ENCODE measurements at places on chromosomes 6 and 20.

- no peak for DNase-seq
- no peak overlapping the region for H3K4me3 ChIP-seq
- no peaks in the 10 kb centered on the region for H3K4me1 ChIP-seq
- H3K27me3 ChIP-seq = no peaks in the 10 kb centered on the region
- H3K36me3 ChIP-seq = peaks cover 4% of the 10 kb centered on the region
Measured at GRCh38 chr20:33359399-33360261, 41.7 kb downstream of the CDK5RAP1 start.

- DNase-seq = no peak
- H3K27ac ChIP-seq = no peak overlapping the region
- H3K4me3 ChIP-seq = no peak overlapping the region
- no peaks in the 10 kb centered on the region for H3K27me3 ChIP-seq
Measured at GRCh38 chr20:49858076-49858585, 45.5 kb downstream of the SLC9A8 start.

- DNase-seq = no peak
- H3K4me1 ChIP-seq = peaks cover 6% of the 10 kb centered on the region
- H3K27me3 ChIP-seq = no peaks in the 10 kb centered on the region
- no peaks in the 10 kb centered on the region for H3K36me3 ChIP-seq
- no peak overlapping the region for H3K27ac ChIP-seq
- no peak overlapping the region for H3K4me3 ChIP-seq
Measured at GRCh38 chr20:47862574-47863240, 77.4 kb upstream of the SULF2 start.

DNA sequence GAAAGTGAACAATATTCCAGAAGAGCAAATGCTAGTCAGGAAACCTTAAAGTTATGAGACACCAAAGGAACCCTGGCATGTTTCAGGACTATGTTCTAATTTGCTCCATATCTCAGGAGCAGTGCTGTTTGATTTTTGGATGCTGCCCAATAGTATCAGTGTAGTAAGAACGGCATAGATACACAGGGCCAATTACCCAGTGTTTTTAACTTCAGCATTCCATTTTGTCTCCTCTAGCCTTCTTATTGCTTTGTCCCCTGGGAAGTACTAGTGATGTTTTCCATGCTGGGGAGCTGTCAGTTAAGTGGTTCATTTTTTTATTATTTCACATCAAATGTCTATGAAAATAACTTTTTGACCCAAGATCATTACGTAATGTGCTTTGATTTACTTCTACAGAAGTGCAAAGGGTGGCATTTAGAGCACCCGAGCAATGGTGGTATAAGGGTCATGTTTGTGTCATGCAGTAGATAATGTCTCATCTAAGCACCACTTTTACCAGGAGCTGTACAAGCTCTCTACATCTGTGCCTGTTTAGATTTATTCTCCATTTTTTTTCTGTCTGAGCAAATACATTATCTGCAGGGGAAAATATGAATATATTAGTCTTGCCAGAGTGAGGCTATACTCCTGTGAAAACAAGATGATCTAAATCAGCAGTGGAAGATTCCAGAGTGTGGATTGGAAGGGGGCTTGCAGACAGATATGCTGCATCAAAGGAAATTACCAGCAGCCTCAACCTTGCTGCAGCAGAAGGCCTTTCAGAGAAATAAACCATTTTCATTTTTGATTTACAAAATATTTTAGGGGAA, 198.8 kb upstream of the OPRM1 start:
- no peak for DNase-seq
- no peak overlapping the region for H3K4me3 ChIP-seq
- H3K27ac ChIP-seq = no peak overlapping the region
- no peaks in the 10 kb centered on the region for H3K27me3 ChIP-seq
- no peaks in the 10 kb centered on the region for H3K36me3 ChIP-seq

DNA sequence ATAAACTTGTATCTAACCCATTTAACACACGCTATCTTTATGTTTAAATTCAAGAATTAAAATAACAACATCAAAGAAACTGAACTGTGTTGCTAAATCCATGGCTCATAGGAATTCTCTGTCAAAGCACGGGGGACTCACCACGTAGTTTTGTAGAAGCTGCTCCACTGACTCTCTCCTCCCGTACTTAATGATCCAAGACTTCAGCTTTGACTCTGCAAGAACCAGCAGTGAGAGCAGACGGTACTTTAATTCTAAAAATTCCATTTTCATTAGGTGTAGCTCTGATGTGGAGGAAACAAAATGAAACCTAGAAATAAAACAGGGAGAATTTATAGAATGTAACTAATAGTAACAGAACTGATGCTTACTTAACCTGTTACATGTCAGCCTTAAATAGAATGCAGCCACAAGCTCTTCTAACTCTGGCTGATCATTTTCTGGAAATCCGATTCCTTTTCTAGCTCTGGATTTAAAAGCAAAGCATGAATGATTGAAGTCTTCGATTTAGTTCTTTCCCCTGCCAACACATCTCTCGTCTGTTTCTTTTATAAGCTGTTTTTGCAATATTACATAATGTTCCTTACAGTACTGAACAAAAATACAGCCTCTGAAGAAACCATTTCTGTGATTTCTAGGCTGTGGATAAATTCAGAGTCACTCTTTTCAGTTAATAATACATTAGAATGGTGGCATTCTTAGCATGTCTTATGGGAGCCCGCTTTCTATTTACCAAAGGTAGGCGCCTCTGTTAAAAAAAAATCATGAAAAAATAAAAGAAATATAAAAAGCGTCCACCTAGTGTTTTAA, 165.5 kb downstream of the SYNE1 start:
- DNase-seq = no peak
- H3K27ac ChIP-seq = no peak overlapping the region
- H3K4me1 ChIP-seq = no peaks in the 10 kb centered on the region
- H3K36me3 ChIP-seq = no peaks in the 10 kb centered on the region
- H3K4me3 ChIP-seq = no peak overlapping the region
